ENCODE measurements at places on chromosomes 6 and 20.
A peak's percentile ranks its signal among the peaks of the same experiment; 100 is the strongest.

DNA sequence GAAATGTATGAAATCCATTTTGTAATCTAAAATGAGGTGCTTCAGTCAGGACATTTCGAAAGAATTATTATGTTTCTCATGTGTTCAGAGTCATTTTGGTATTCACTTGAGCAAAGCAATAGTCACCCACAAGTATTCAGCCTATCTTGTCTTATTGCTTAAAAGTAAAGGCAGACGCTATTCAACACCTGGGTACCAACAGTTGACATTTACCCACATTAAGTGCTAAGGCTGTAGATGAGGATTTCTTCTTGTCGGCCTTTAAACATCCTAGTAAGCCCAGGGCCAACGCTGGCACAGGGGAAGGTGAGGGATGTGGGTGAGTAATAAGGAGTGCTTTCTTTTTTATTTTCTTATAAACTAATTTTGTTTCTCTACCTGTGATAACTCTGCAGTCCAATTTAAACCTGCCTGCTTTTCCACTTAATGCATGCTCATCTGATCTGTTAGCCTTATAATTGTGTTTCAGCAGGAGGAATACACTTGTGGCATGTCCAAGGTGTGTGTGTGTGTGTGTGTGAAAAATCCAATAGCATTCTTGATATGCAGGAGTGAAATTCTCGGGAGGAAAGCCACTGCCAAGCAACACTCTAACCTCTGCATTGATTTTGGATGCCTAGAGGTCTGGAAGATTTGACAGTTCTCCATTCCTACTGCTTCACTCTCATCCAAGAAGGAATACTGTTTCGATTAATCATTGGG, 252.0 kb downstream of the SOX4 start:
- no peak for DNase-seq

GRCh38 chr6:45351667-45352066, 23.5 kb downstream of the RUNX2 start:
- no peak for DNase-seq

DNA sequence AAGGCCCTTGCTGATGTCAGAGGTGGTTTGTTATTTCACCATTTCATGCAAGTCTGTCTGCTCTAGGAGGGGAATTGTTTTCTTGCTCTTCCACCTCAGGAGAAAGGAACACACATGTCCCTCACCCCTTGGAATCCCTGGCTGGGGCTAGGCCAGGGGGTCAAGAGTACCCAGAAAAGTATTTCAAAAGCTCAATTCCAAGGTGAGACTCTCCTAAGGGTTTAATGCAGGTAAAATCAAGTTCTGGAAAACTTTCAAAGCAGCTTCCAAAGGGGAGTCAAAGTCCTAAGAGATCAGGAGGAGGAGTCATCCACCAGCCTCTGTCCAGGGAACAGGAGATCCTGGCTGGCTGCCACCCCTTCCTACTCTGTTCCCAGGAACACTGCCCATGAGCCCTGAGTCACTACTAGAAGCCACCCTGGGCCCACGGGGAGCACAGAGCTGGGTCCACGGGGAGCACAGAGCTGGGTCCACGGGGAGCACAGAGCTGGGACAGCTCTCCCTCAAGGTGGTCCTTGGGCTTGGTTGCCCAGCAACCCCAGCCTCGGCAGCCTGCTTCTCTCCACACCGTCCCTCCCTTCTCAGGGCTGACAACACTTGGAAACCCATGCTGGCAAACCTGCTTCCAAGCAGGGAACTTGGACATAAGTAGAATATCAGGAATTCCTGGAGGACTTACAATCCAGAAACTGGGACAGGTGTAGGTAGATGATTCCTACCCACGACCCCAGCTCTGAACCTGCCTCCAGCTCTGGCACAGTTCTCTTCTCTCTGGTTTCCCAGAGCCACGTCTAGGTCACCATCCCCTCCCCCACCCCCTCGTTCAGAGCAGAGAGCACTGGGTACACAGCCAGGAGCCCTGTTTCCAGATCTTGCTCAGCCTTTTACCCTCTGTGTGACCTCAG, 35.3 kb upstream of the CDKN1A start:
- peak; percentile 33 for DNase-seq

DNA sequence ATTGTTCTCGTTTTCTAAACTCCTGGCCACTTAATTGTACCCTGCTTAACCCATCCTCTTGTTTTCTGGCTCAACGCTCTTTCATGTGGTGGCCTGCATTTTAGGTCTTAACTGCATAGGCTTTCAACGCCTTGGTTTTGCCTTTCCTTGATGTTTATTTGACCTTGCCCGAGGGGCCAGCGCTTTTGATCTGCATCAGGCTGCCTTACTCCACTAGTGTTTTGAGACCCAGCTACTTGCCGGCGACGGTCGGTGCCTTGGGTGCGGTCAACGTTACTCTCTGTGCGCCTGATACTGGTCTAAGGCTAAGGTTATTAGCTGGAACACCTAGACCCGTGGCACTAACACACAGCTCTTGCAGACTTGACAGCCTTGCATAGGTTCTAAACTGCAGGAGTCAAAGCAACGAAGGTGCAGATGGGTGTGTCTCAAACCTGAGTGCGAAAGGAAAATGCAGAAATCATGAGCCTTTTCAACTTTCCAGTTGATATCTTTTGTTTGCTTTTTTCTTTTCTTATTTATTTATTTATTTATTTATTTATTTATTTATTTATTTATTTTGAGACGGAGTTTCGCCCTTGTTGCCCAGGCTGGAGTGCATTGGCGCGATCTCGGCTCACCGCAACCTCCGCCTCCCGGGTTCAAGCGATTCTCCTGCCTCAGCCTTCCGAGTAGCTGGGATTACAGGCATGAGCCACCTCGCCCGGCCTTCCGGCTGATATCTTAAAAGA, 138.8 kb downstream of the HFE start:
- DNase-seq: no peak

- DNase-seq: peak; percentile 88
These were observed 145.5 kb upstream of the RNF24 start for GRCh38 chr20:4160761-4161305.

- no peak for DNase-seq
These were observed 1.9 kb downstream of the CITED2 start for GRCh38 chr6:139372326-139373153.

- DNase-seq: no peak
These were observed 74.5 kb upstream of the ZNF184 start for GRCh38 chr6:27547157-27548075.

DNA sequence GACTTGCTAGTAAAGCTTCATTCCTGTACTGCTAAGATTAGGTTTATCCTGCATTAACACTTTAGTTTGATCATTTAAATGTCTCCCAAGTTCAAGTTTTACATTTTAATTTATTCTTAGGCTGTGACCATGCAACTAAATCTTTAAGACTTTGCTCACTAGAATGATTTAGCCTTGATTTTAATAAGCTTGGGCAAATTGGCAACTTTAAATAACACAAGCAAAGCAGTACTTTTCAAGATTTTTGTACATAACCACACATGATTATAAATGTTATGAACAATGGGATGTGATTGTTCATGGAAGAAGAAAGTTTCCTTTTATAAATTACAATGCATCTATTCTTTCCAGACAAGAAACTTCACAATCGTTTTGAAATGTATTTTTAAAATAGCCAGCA, 948.0 kb upstream of the EPHA7 start:
- DNase-seq: peak; percentile 39

DNA sequence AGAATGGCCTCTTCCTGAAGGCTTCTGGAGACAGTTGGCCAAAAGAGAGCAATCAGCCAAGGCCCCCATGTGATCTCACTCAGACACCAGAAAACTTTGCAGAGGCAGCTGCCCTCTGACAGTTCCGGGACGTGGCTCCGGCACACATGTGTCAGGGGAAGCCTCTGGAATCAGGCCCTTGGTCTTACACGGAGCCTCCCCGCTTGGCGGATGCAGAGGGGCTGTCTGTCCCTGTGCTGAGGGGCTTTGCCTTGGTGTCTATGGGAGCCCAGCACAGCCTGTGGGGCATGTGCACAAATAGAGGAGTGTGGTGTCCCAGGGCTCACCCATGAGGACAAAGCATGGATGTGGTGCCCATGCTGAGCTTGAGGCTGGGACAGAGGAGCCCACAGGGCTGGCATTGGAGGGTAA, 13.8 kb downstream of the SIGLEC1 start:
- DNase-seq: no peak

- DNase-seq: peak; percentile 48
These were observed 140.1 kb downstream of the QKI start for GRCh38 chr6:163554663-163555062.

DNA sequence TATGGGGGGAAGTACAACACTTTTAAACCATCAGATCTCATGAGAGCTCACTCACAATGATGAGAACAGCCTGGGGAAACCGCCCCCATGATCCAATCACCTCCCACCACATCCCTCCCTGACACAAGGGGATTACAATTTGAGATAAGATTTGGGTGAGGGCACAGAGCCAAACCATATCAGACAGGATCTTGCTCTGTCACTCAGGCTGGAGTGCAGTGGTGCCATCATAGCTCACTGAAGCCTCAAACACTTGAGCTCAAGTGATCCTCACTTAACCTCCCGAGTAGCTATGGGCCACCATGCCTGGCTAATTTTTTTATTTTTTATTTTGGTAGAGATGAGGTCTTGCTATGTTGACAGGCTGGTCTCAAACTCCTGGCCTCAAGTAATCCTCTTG, 5.1 kb upstream of the IYD start:
- no peak for DNase-seq

DNA sequence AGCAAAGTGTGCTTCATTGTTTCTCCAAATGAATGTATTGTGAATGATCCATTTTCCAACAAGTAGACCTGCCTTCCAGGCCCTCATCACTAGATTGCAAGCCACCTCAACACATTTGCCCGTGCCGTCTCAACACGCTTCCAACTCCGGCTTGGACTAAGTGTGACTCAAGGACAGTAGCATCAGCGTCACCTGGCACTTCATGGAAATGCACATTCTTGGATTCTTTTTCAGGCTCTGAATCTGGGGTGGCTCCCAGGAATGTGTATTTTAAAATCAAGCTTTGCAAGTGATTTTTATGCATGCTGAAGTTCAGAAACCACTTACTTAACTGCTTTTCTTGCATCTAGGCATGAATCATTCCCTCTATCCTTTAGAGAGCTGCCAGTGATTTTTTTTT, 129.6 kb upstream of the EEF1E1 start:
- DNase-seq: no peak

DNA sequence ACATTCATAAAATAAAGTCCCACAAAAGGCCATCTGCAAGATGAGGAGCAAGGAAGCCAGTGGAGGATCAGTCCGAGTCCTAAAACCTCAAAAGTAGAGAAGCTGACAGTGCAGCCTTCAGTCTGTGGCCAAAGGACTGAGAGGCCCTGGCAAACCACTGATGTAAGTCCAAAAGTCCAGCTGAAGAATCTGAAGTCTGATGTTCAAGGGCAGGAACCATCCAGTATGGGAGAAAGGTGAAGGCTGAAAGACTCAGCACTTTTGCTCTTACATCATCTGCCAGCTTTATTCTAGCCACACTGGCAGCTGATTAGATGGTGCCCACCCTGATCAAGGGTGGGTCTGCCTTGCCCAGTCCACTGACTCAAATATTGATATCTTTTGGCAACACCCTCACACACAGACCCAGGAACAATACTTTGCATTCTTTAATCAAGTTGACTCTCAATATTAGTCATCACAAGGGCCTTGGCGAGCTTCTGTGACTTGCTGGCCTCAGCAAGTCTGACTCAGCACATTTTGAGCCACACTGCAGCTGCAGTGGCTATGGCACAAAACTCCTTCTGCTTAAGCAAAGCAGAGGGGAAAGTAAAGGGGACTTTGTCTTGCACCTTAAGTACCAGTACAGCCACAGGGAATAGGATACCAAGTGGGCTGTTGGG, 1370.3 kb upstream of the CITED2 start:
- DNase-seq: no peak

DNA sequence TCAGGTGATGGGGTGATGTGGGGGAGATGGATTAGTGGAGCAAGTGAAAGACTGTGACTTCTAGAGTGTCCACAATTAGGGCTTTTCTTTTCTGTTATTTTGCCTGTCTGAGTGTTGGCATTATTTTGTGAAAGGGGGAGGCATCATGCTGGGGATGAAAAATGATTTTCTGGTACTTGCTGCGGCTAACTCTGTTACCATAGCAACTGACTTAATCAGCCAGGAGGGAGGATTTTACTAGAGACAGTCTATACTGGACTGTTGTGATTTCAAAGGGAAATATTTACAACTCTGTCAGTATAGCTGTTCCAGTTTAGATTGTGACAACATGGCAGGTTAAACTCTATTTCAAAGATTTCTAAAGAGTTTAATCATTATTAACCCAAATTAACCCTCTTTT, 30.4 kb upstream of the MRAP2 start:
- DNase-seq: no peak

DNA sequence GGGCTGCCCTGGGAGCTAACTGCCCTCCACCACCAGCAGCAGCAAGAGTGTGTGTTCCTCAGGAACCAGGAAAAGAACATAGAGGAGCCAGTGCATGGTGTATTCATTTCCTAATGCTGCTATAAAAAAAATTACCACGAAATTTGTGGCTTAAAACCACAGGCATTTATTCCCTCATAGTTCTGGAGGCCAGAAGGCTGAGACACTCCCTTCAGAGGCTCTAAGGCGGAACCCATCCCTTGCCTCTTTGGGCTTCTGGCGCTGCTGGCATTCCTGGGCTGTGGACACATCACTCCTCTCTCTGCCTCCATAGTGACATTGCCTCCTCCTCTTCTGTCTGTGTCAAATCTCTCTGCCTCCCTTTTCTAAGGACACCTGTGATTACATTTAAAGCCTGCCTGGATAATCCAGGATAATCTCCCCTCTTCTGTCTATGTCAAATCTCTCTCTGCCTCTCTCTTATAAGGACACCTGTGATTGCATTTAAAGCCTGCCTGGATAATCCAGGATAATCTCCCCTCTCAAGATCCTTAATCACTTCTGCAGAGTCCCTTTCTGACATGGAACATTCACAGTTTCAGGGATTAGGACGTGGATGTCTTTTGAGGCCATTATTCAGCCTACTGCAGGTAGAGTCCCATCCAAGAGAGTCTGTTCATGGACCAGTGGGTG, 54.7 kb downstream of the NDUFAF5 start:
- no peak for DNase-seq

DNA sequence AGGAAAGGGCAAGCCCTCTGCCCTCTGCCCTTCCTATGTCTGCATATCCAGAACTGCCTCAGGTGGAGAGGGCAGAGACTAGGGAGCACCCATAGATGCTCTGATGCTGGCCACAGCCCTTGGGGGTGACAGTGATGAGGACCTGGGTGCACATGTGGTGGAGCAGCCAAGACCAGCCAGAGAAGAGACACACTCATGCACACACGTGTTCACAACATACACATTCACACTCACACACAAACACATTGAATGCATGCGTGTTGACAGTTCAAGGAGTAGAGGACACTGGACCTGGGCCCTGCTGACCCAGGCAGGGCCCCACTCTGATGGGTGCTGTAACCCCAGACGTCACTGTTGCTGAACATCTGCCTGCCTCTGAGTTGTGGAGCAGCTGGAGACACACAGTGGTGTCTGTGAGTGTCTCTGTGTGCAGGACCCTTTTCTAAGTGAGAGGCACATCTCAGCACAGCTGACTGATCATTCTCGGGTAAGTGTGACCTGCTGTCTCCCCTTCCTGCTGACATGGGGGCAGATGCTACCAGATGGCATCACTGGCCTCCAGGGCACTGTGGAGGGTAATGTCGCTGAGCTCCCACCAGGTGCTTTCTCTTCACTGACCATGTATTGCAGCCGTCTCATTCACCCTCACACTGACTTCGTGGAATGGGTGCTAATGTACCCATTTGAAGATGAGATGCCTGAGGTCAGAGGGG, 30.1 kb upstream of the MAS1L start:
- DNase-seq: no peak

GRCh38 chr6:24522228-24523176, 27.7 kb downstream of the ALDH5A1 start:
- no peak for DNase-seq

Data from midbrain (tissue), 1 donor.